ENCODE measurements at places on chromosomes 5 and 9.
A peak's percentile ranks its signal among the peaks of the same experiment; 100 is the strongest.

GRCh38 chr5:23450187-23450586 is 57.2 kb upstream of the PRDM9 start:
- DNase-seq: no peak

GRCh38 chr9:73280113-73280512 is 128.4 kb downstream of the ANXA1 start:
- no peak for DNase-seq

DNA sequence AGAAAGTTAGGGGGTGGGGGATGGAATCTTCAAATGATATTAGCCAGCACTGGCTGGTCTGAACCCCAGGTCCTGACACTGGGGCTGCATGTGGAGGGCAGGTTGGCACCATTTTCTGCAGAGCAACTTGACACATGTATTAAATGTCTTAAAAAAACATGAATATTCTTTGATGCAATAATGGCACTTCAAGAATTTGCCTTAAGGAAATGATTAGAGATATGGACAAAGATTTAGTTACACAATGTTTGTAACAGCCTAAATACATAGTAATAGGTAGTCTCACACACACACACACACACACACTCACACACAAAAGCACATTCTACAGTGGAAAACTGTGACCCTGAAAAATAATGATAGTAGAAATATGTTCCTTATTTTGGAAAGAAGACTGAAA is 3.6 kb downstream of the SVEP1 start:
- DNase-seq: no peak

- no peak for DNase-seq
These were observed 328.7 kb downstream of the MARCHF11 start for GRCh38 chr5:15850939-15851341.

- no peak for DNase-seq
These were observed at the start of gene NIPAL4 for GRCh38 chr5:157459715-157460599. Gene NIPAL4, plus strand, starts transcription at chr5:157460213. Its CDS starts 108 bp downstream, at chr5:157460321.

GRCh38 chr5:88021141-88021540 is 247.5 kb downstream of the TMEM161B start:
- DNase-seq: no peak

DNA sequence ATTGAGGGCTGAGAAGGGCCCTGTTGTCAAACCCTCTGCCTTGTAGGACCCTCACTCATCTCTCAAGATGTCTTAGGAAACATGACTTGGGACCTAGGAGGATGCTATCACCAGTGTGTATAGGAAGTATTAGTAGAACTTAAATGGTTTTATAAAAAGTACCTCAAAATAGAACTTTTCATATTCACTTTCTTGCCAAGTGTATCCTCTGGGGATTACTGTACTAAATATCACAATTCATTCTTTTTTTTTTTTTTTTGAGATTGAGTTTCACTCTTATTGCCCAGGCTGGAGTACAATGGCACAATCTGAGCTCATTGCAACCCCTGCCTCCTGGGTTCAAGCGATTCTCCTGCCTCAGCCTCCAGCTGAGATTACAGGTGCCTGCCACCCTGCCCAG is 56.2 kb downstream of the ARHGEF28 start:
- DNase-seq: no peak

- DNase-seq: no peak
These were observed 41.2 kb downstream of the PDCD1LG2 start for GRCh38 chr9:5551368-5552150.

DNA sequence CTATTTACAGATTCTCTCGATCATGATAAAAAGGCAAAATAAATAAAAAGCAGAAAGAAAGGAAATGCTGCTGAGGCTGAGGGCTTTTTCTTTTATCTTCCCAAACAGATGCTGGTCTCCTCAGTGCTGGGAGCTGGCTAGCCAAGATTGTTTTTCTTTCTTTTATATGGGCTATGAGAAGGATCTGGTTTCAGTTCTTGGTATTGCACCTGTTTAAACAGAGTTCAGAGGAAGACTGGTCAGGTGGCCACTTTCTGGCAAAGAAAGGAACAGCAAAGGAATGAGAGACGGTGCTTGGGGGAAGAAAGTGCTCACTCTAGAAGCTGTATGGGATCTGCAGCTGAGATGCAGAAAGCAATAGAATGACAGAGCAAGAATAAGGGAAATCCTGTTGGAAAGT is 88.9 kb downstream of the SLF1 start:
- no peak for DNase-seq

- no peak for DNase-seq
These were observed 36.6 kb upstream of the ARSB start for GRCh38 chr5:79021753-79022152.

GRCh38 chr9:94042516-94043360 is 41.5 kb upstream of the PTPDC1 start:
- DNase-seq: no peak

DNA sequence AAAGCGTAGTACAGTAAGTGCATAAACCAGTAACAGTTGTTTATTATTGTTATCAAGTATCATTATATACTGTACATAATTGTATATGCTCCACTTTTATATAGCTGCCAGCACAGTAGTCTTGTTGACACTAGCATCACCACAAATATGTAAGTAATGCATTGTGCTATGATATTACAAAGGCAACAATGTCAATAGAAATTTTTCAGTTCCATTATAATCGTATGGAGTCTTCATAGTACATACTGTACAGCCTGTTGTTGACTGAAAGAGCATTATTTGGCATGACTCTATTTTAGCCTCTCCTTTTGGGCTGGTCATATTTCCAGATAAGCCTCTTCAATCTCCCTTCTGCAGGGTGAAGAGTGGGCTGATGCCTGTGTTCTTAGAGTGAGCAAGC is 40.4 kb downstream of the CFAP95 start:
- DNase-seq: no peak

- DNase-seq: peak; percentile 83
These were observed 167.5 kb upstream of the DMRT1 start for GRCh38 chr9:673966-674526.

DNA sequence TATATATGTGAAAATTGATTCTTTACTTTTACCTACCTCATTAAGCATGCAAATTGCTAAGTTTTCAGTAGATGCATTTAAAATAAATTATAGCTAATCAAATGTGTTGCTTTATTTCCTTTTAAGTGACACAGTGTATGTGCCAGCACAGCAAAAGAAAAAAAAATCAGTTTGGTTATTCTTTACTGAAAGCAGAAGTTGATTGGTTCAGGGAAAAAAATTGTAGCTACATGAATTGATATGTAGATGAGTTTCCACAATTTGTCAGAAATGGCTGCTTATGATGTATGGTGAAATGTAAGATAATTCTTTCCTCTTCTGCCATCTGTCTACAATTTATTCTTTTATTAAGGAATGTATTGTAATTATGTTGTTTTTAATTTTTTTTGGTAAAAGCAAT is 57.8 kb downstream of the PARP8 start:
- no peak for DNase-seq

DNA sequence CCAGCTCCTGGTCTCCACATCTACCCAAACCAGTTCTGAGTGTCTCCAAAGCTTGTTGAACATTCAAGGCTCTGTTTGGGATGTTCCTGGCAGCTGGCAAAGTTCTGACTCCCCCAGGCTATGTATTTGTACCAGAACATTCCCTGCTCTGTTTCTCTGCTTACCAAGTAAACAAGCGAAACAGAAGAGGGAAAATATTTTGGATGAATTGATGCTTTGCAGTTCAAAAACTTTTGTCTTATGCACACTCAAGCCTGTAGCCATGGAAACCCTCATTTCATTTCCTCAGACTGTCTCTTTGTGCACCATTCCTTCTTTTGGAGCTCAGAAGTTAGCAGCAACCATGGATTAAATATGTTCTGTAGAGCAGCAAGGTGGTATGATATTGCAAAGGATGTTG is 145.8 kb downstream of the ACTL7B start:
- DNase-seq: no peak

DNA sequence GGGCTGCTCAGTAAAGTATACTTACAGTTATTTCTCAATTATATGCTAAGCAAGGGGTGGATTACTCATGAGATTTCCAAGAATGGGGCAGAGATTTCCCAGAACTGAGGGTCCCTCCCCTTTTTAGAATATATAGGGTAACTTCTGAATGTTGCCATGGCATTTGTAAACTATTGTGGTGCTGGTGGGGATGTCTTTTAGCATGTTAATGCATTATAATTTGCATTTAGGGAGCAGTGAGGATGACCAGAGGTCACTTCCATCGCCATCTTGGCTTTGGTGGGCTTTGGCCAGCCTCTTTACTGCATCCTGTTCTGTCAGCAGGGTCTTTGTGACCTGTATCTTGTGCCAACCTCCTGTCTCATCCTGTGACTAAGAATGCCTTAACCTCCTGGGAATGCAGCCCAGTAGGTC is 35.5 kb downstream of the TTC1 start:
- DNase-seq: peak; percentile 57

DNA sequence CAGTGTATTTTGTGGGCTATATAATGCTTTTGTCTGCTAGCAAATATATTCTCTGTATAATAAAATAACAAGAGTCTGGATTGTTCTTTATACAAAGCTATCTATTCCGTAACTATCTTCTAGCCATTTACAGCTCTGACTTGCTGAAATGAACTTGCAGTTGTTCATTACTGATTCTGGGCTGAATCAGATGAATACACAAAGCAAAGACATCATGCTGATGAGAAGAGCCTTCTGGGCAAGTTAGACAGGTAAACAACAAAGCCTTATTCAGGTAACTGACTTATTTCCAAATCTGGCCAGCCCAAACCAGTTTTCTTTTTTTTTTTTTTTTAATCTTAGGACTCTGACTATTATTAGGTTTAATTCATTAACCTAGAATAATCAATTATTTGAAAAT is 255.5 kb downstream of the KIAA0825 start:
- no peak for DNase-seq

- no peak for DNase-seq
These were observed 179.9 kb downstream of the PCSK1 start for GRCh38 chr5:96253140-96253539.

DNA sequence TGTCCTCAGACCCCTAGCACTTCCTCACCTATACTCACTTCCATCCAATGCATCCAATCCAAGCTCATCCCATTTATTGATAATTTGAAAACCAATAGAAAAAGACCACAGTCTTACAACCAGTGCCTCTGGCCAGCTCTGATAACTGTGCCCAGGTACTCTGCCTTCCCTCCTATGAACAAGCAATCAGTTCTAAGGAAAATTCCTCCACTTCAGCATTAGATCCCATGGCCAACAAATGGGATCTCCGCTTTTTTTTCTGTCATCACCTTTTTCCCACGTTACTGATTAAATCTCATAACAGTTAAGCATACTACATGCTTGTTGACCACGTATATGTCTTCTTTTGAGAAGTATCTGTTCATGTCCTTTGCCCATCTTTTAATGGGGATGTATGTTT is 41.7 kb upstream of the GLIS3 start:
- no peak for DNase-seq

GRCh38 chr5:123093111-123093600 is 4.1 kb downstream of the PRDM6 start:
- DNase-seq: no peak

GRCh38 chr5:9502050-9502834 is 43.6 kb downstream of the SEMA5A start:
- no peak for DNase-seq

DNA sequence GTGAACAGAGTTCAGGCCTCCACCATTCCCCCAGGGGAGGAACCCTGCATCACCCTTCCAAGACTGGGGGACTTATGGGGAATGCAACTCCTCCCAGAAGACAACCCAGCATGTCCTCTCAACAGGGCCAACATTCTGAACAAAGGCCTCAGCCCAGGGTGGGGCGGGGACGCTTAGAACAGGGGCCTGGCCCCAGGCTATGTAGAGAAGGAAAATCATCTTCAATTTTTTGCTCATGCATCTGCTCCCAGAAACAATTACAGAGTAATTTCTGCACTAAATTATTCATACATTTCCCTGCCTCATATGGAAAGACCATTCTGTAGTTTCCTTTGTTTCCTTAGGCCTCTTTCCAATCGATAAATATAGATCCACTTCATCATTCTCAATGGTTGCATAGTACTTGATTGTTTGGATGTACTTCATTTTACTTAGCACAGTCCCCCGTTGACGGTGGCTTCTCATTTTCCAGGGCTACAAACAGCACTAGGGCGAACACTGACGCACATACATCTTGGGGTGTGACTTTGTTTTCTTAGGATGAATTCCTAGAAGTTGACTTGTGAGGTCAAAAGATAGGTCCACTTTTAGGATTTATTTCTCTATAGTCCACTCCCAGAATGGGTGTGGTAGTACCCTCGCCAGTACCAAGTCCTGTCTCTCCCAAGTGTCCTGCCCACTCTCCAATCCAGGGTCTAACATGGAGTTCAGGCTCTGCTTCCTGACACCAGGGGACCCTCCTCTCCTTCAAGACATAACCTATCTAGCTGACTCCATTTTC is 27.2 kb upstream of the SMU1 start:
- DNase-seq: no peak

DNA sequence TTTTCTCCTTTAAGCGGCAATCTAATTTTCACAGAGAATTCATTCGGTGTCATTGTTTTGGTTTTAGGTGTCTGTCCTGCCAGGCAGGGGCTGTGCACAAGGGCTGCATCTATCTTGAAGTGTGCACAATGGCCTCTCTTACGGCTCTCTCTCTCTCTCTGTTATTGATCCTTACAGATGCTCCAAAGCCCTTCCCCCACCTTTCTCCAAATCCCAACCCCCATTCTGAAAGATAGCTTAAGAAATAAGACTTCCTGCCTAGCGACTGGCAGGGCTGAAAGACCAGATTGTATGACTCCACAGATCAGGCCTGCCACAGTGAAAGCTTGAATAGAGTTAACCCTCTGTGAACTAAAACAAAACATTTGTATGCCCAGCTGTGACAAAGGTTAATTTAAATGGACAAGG is 86.5 kb upstream of the NR5A1 start:
- peak; percentile 88 for DNase-seq

DNA sequence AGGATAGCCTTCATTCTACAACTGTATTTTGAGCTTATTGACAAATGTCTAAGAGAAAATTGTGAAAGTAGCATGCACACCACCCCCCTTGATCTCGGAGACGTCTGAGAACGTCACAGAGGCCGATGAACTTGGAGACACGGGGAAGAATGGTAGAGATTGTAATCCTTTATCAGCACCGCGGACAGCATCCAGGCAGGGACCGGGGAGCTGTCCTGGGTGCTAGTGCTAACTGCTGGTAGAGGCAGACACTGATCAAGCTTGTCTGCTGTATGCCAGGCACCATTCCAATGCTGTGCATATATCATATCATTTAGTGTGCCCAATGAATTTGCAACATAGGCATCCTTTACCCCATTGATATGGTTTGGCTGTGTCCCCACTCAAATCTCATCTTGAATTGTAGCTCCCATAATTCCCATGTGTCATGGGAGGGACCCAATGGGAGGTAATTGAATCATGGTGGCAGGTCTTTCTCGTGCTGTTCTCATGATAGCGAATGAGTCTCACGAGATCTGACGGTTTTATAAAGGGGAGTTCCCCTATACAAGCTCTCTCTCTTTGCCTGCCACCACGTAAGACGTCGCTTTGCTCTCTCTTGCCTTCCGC is 98.8 kb downstream of the LHX2 start:
- no peak for DNase-seq
